Stimulated activated CD4-positive, alpha-beta T cell treated with anti-CD3 and anti-CD28 coated beads, Interleukin-4, amount 100 ng/mL, for 48 hours (primary cell): ENCODE measurements at places on chromosomes 2 and 18.

DNA sequence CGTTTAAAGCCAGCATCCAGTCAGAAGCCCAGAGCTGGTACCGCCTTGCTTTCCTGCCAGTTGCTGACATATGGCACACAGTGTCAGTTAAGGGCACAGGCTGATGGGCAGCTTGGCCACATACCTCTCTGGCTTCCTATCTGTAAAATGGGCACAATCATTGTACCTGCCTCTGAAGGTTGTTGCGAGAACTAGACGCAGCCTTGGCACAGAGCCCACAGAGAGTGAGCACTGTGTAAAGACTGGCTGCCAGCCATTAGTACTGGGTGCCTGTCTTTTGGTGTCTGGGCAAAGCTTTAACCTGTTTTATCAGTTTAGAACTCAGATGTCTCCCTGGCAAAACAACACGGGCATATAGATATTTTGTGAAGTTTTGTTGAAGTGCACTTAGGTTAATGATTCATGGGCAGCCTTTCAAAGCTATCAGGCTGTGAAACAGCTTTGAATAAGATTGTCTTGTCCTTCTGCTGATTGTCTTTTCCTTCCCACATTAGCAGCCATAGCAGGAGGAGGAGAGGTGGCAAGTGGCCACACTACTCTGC lies 269.5 kb downstream of the NEDD4L start:
- no peak for DNase-seq

DNA sequence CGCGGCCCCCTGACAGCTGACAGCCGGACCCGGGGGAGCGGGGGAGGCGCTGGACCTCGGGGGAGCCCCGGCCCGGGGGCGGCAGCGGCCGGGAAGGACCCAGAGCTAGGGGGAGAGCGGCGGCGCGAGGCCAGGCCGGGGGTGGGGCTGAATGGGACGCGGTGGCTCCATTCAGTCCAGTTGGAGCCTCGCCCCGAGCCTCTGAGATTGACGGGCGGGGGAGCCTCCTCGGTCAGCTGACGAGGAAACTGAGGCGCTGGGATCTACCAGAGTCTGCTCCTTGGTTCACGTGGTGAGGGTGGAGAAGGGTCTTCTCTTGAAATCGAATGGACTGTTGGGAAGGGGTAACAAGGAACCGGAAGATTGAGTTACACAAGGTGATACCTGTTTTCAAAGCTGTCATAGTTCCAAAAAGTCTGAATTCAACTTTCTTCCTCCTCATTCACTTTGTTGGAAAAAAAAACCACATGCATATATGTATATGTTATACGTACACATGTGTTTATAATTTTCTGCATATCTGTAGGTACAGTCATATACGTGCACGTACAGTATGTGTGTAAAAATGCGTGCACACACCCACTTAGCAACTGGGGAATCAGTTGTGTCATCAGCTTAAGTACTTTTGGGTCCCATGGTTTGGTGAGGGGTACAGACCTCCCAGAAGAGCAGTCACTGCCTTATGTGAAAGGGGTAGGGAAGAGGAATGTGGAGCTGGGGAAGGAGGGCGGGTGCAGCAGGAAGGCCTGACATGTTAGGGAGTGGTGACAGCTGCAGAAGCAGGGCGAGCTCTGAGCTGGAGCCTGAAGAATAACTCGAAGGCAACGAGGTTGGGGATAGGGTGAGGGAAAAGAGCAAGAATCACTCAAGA lies 628 bp downstream of the PPP1R7 start:
- DNase-seq = no peak

- DNase-seq = no peak
Measured at GRCh38 chr2:164542581-164543021, 78.7 kb downstream of the GRB14 start.

GRCh38 chr2:132936791-132937190 lies 266.8 kb upstream of the LYPD1 start:
- DNase-seq = no peak

- DNase-seq = no peak
Measured at GRCh38 chr2:18625563-18625962, 36.2 kb upstream of the NT5C1B start.

- no peak for DNase-seq
Measured at GRCh38 chr18:38250971-38251370, 685.4 kb upstream of the CELF4 start.

- no peak for DNase-seq
Measured at GRCh38 chr2:23363831-23364230, 21.1 kb upstream of the KLHL29 start.

- peak; percentile 33 for DNase-seq
Measured at GRCh38 chr18:49898421-49898820, 85.1 kb upstream of the ACAA2 start.

DNA sequence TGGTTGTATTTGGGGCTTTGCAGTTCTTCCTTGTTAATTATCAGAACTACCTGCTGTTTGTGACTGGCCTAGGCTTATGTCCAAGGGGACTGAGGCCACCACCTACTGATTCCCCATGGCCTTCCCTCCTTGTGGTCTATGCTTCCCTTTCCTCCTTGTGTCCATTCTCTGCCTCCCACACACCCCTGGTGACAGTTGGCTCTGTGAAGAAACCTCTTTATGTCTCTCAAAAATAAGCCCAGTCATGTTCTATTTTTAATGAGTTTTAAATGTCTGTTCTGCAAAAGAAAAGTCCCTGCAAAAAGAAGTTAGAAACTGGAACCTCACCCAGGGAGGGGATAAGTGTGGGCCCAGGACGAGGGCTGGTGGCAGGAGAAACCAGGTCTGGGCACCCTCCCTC lies 105.0 kb downstream of the SMC6 start:
- no peak for DNase-seq

DNA sequence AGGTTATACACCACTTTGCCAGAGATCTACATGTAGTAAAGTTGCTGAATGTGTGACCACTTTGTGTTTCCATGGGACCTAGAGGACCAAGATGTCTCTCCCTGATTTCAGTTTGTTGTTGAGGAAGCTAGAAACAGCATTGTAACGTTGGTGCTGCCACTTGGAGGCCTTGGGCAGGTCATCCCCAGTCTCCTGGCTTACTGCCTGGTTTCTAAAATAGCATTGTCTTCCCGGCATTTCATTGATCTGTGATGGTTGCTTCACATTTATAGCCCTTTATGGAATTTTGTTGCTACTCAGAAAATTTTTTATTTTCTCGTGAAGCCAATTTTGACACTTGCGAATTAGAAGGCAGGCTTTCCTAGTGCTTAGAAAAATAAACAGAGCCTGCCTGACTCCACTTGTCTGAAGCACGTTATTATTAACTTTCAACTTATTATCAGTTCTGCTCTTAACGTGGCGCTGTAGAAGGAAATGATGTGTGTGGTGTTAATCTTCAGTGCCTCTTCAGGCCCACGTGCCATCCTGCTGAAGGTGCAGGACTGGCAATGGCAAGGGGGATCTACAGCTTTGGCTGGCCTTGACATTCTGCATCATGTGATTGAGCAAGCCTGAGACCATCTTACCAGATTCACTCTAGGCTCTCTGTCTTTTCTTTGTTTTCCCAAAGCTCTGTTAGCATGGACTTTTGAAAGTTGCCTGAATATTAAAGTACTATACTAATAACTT lies 59.9 kb downstream of the INPP4A start:
- no peak for DNase-seq

GRCh38 chr2:238129166-238130010 lies 9.1 kb upstream of the KLHL30 start:
- DNase-seq = no peak

DNA sequence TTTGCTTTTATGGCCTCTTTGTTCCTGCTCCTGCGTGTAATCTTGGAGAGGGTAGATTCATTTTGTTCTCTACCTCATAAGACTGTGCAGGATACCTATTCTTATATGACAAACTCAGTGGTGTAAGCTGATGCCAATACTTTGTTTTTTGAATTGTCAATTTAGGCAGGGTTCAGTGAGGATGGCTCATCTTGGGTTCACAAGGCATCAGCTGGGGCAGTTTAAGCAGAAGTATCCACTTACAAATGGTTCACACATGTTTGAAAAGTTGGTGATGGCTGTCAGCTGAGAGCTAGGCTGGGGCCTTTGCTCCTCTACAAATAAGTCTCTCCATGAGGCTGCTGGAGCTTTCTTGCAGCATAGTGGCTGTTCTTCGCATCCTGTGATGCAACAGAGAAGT lies 920.6 kb upstream of the PIK3C3 start:
- no peak for DNase-seq

- no peak for DNase-seq
Measured at GRCh38 chr2:18803141-18803939, 214.0 kb upstream of the NT5C1B start.

DNA sequence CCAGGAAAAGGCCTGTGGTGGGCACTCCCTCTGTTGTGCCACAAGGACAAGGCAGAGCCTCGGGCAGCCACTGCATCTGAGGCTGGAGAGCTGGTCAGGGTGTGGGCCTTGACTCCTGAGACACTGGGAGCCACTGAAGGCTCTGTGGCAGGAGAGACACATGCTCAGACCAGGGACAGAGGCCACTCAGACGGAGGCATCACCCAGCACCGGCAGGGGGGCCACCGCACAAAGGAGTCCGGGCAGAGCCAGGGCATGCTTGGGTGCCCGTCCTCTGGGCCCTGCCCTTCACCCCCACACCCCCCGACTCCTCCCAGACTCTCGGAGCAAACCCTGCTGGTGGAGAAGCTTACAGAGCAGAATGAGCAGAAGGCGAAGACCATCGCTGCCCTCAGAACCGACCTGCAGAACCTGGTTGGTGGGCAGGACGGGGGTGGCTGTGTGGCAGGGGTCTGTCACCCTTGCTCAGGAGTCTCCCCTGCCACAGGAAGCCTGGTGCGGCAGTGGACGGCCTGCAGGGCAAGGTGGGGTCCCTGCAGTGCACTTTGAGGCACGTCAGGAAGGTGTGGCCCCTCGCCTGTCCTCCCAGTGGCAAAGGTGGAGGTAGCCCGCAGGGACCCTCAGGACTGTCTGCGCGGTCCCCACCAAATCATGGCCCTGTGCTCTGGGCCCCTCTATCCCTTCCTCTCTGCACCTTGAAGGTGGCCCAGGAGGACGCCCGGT lies 26.0 kb downstream of the CROCC2 start:
- DNase-seq = no peak

DNA sequence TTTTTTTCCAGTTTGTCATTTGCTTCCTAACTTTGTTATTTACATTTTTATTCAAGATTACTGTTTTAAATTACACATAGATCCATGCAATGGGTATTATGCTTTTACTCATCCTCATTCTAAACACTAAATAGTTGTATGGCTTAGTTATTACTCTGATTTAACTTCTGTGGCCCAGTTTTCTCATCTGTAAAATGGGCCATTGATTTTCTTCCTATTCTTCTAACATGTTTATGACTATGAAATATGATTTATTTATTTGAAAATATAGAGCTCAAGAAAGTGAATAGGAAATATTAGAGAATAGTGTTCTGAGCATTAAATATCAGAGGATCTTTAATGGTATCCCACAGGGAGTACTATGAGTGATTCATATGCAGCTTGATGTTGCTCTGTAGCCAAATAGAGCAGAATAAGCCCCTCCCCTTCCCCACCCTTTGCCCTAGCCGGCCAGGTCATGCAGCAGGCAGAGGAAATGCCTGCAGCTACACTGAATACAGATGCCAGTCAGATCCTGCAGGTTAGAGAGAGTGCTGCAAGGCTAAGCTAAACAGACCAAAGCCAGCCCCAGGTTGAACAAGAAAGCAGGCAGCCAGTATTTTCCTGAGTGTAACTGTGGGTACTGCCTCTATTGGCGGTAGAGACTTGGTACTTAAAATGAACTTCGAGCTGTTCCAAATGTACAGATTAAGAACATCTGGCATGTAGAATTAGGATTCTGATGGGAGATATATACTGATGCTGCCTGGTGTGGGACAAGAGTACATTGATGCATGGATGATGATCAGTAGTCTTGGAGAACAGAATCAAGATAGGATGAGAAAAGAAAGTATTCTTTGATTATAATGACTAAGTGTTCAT lies 11.7 kb upstream of the ACYP2 start:
- DNase-seq = no peak

- no peak for DNase-seq
Measured at GRCh38 chr2:214649440-214650205, 159.9 kb downstream of the BARD1 start.

- no peak for DNase-seq
Measured at GRCh38 chr2:45975752-45976517, 321.3 kb upstream of the EPAS1 start.

DNA sequence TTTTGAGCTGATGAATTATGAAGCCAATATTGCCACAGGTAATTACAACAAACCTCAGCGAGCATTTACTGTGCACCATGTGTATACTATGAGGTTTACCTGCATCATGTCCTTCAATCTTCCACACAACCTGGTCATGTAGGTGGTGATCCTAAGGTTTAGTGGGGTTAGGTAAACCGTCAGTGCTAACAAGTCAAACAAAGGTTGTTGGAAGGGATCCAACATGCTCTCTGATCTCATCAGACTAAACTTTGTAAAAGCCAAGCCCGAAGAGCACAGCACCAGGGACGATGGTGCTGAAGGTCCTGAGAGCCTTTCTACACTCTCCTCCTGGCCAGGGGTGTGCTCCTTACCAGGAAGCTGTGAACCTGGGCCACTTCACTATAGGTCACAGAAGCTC lies 29.4 kb downstream of the SH3YL1 start:
- no peak for DNase-seq

GRCh38 chr18:73752965-73753364 lies 394.7 kb downstream of the FBXO15 start:
- no peak for DNase-seq

- DNase-seq = no peak
Measured at GRCh38 chr2:224941960-224942359, 100.3 kb downstream of the DOCK10 start.

DNA sequence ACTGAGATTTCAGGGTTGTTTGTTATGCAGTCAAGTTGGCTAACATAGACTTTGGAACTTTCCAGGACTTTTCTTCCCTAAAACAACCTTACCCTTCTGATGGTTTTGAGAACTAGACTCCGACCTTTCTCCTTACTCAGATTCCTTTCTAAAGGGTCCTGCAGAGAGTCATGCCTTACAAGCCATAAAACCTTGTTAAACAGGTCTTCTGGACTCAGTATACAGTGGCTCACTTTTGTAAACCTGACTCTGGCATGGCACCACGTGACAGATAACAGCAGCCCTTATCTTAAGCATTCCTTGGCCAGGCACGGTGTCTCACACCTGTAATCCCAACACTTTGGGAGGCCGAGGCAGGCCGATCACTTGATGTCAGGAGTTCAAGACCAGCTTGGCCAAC lies 253.2 kb upstream of the RAB6C start:
- DNase-seq = no peak

- DNase-seq = no peak
Measured at GRCh38 chr2:52292801-52293200, 1260.9 kb upstream of the NRXN1 start.

DNA sequence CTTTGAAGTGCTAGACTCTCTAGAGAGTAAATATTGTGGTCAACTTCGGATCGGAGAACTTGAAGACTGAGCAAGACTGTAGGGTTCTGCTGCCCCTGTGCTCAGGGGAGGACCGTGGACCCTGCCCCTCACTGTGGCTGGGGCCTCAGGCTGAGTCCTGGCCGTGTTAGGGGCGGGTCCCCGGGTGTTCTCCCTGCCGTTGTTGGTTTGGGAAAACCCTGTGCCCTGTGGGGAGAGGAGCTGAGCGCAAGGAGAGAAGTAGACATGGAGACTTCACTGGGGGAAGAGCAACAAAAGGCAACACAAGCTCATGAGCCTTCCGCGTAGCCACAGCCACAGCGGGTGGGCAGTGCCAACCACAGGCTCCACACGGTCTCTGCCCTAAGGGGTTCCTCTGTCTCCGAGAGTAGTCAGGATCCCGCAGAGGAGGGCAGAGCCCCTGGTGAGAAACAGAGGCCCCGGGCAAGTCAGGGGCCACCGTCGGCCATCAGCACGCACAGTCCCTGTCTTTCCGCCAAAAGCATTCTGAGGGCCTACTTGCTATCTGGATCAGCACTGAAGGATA lies 53.1 kb downstream of the NTSR2 start:
- DNase-seq = no peak

GRCh38 chr2:60070196-60070595 lies 483.3 kb downstream of the BCL11A start:
- no peak for DNase-seq

- no peak for DNase-seq
Measured at GRCh38 chr2:173909846-173910245, 55.3 kb downstream of the SP3 start.
